ENCODE measurements at places on chromosomes 6 and 20.
A peak's percentile ranks its signal among the peaks of the same experiment; 100 is the strongest.

GRCh38 chr6:7025861-7026260, 81.9 kb upstream of the RREB1 start:
- DNase-seq, result no peak

DNA sequence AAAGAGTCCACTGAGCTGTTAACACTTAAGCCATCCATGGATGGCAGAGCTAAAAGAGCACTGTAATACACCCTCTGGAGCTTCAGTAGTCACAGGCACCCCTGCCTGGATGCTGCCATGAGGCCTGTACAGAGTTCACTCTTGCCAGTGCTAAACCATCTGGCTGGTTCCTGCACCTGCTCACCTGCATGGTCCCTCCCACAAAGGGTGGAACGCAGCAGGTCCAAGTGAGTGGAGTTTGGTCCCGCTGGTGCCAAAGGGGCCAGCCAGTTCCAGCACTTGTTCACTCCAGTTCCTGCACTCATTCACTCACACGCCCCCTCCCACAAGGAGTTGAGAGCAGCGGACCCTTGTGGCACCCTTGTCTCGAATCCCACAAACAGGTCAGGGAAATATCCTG, 503.5 kb downstream of the HACE1 start:
- DNase-seq, result no peak

DNA sequence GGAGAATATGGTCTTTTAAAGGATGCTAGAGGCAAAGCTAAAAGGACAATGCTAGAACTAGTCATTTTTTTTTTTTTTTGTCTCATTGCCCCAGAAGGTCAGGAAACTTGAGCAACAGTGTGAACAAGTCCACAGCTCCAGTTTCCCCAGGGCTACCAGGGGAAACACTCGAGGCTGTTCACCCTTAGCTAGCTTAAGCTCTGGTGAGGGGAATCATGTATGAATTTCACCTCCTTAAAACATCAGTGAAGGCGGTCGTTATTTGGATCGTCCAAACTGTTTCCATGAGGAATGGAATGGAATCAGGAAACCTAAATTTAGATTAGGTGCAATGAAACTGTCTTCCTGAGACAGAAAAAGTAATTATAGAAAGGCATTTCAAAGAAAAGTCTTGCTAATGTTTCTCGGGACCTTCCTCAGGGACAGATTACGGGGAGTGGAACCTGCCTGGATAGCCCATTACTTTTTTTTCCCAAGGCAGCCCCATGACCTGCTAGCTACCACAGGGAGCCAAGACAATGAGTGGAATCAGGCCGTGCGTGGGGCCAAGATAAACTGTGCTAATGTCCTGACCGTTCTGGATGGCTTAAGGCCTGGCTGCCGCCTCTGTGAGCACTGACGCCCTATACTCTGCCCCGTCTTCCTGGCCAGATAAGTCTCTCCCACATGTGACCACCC, 164.8 kb upstream of the SGK1 start:
- no peak for DNase-seq

GRCh38 chr6:13776602-13777001, 37.8 kb downstream of the MCUR1 start:
- no peak for DNase-seq

- DNase-seq, result no peak
These were observed 112.5 kb upstream of the PHACTR3 start for GRCh38 chr20:59491884-59492283.

GRCh38 chr20:57680934-57681914, 28.6 kb downstream of the PMEPA1 start:
- DNase-seq, result no peak

- DNase-seq, result peak; percentile 60
These were observed 554.2 kb downstream of the CDH26 start for GRCh38 chr20:60512443-60512842.

GRCh38 chr20:35216541-35216940, 9.9 kb upstream of the MMP24 start:
- DNase-seq, result peak; percentile 78

DNA sequence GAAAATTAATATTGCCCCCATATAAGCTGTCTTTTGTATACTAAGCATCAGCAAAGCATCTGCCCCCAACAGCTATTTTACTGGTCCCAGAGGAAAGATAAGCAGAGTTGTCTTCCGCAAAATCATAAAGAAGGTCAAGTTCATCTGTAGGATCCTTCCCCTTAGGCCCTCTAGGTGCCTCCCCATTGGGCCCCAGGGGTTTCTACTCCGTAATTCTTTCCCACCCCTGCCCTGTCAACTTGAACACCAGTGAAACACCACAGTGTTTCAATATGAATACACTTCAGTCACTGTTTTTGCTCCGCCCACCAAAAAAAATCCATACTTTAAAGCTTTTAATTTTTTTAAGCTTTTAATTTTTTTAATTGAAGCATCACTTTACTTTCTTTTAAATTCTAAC, 159.2 kb downstream of the ATXN1 start:
- DNase-seq, result no peak

GRCh38 chr20:32761417-32761830, 761 bp upstream of the DNMT3B start:
- no peak for DNase-seq

DNA sequence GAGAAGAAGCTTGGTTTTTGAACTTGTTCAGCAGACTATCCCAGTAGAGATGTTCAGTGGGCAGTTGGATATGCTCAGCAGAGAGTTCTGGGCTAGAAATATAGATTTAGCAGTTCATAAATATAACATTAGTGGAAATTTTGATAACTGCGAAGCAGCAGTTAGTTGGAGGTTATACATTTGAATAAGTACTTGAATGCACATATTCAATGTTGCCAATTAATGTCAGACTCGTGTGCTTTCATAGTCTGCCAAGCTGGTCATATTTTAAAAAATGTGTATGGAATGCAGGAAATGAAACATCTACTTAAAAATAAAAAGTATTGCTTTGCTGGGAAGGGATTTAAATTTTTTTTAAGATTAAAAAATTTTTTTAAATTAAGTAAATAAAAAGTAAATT, 92.5 kb upstream of the E2F3 start:
- no peak for DNase-seq

- no peak for DNase-seq
These were observed 341.5 kb downstream of the TFAP2A start for GRCh38 chr6:10073341-10073740.

DNA sequence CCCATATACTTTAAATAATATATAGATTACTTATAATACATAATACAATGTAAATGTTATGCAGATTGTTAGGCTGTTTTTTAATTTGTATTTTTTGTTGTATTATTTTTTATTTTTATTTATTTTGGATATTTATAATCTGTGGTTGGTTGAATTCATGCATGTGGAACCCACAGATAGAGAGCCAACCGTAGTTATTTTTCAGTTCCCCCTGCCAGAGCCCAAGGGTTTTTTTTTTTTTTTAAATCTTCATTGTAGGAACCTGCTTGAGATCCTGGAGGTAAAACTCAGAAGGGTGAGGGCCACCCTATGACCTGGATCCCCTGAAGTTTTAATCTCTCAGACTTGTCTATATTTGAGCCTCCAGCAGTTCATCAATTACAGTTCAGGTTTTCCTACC, 133.2 kb downstream of the B3GAT2 start:
- DNase-seq, result no peak

- DNase-seq, result no peak
These were observed 189.5 kb upstream of the TENT5A start for GRCh38 chr6:81942067-81942370.

Data from RCC 7860 (cell line).